Kidney (tissue), 22 donors: ENCODE measurements at places on chromosomes 4 and X. TPM values are rescaled to one million over a fixed set of nuclear protein-coding genes. Genes with fewer than 3 reads are reported as not detected.

- DNase-seq: no peak
Observed at GRCh38 chr4:787561-787981, 38.4 kb downstream of the CPLX1 start.

DNA sequence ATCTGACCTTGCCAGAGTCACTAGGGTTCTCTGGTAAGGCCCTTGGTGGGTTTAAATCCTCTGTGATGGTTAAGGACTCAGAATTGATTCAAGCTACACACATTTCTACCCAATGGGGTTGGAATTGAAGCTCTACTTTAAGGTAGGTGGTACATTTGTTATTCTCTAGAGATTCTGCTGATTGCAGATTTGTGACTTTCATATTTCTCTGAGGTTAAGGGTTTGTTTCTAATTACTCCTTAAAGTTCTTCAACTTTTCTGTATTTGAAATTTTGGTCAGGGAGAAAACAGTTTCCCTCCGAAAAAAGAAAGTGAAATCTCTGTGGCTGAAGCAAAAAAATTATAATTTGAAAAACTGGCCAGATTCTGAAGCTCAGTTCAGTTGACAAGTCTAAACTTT is 25.8 kb upstream of the USP46 start:
- DNase-seq: no peak

The MAGEC2 gene
- polyA plus RNA-seq: not detected

The PABPC4L gene
- polyA plus RNA-seq: 0.47 TPM

The SLC2A9 gene
- 41.5 TPM for polyA plus RNA-seq

The CYTL1 gene
- polyA plus RNA-seq: not detected

The ANOS1 gene
- 0.69 TPM for polyA plus RNA-seq

The PRRG1 gene
- polyA plus RNA-seq: 5.8 TPM
